ENCODE measurements at places on chromosomes 3 and 15.
A peak's percentile ranks its signal among the peaks of the same experiment; 100 is the strongest.

- DNase-seq = peak; percentile 35
Observed at GRCh38 chr3:136070953-136071949, 105.7 kb downstream of the PPP2R3A start.

GRCh38 chr3:38345879-38346586 is 552 bp upstream of the XYLB start:
- no peak for DNase-seq

- DNase-seq = no peak
Observed at GRCh38 chr15:42576040-42576594, 711 bp downstream of the STARD9 start.

- peak; percentile 3 for DNase-seq
Observed at GRCh38 chr3:87625876-87626275, 349.5 kb upstream of the POU1F1 start.

DNA sequence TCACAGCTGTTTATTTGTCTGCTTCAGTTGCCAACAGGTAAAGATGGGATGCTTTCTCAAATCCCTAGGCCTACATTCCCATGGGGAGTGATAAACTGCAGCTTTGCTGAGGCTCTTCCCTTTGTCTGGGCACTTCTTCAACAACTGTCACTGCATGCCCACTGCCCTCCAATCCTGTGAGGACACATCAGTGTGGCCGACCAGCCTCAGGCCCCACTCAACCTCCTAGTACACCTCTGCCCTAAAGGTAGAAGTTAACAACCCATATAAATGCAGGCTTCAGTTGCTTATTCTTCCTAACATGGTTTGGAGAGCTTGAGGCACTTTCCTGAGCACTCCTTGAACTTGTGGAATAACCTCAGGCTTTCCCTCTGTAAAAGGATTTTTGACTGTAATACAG is 49.6 kb downstream of the ROPN1B start:
- DNase-seq = no peak

DNA sequence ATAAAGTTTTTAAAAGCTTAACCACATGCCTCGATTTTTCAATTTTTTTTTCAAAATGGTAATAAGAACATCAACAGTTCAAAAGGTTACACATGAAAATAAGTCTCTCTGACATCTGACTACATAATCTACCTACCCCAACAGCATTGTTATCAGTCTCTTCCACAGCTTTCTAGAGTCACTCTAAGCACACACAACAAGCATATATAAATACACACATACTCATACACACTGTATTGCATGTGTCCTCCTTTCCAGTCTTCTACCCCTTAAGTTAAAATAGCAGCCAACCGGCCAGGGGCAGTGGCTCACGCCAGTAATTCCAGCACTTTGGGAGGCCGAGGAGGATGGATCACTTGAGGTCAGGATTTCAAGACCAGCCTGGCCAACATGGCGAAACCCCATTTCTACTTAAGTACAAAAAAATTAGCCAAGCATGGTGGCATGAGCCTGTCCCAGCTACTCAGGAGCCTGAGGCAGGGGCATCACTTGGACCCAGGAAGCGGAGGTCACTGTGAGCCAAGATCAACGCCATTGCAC is 12.2 kb downstream of the TBL1XR1 start:
- no peak for DNase-seq

- DNase-seq = peak; percentile 10
Observed at GRCh38 chr15:41584636-41585126, 25.7 kb downstream of the TYRO3 start.

- DNase-seq = peak; percentile 92
Observed at GRCh38 chr3:174329321-174329720, 529.8 kb upstream of the NAALADL2 start.
